Mesothelial cell of epicardium (in vitro differentiated cells): ENCODE measurements at places on chromosomes 16 and 17.

DNA sequence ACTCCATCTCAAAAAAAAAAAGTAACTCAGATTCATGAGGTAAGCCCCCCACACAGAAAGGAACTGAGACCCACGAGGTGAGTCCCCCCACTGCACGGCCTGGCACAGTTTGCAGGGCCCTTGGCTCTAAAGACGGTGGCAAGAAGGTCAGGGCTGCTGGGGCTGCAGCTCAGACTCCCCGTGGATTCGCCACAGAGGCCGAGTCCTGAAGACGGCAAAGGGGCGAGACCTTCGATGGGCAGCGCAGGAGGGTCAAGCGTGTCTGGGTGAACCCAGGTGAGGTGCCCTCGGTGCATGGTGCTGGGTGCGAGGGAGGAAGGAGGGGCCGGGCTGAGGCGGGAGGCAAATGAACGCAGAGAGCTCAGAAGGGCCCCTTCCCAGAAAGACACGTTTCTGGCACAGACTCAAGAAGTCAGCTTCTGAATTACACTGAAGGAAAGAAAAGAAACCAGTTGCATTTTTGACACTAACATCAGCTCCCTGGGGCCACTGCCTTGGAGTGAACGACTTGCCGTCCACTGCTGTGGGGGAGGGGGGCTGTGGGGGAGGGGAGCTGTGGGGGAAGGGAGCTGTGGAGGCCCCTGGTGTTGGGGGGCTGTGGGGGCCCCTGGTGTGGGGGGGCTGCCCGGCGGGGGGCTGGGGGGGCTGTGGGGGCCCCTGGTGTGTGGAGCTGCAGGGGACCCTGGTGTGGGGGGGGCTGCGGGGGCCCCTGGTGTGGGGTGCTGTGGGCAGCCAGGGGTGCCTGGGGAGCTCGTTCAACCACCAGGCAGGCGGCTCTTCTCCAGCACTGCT, 69.8 kb upstream of the METRNL start:
- DNase-seq = no peak

GRCh38 chr16:1488619-1489018, at the start of gene PTX4:
Gene PTX4 (minus strand): TSS chr16:1488944. CDS start chr16:1488909, 35 bp downstream.
- DNase-seq = no peak

GRCh38 chr17:10052106-10052813, 146.1 kb downstream of the GAS7 start:
- DNase-seq = no peak

- DNase-seq = no peak
These were observed 8.4 kb upstream of the CLEC18A start for GRCh38 chr16:69942627-69943170.

GRCh38 chr16:56324406-56324805, 100.9 kb downstream of the AMFR start:
- DNase-seq = no peak

DNA sequence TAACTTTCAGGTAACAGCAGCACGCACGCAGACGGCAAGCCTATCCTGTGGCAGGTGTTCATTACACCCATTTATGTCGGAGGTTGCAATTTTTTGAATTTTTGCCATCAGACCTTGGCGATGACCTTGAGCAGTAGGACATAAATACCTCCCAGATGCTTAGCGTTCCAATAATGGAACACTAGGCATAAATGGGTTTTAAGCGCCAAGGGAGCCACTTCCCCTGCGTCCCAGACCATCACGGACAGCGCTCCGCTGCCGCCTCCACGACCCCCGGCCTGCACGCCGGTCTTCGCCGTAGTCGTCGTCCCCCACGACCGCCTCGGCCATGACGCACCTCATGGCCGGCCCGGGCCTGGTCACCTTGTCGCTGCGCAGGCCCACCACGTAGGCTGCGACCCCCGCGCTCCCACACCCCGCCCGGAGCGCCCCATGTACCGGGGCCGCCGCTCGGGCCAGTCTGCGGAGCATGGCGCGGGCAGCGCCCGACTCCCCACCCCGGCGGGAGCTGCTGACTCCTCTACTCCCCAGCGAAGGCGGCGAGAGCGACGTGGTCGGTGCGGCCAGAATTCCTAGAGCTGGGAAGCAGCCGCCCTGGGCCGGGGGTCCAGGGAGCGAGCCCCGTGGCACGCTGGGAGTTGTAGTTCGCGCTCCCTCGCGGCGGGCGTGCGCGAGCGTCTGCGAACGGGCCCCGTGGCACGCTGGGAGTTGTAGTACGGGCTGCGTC, 22.7 kb downstream of the TMEM235 start:
- DNase-seq = peak; percentile 80

- DNase-seq = no peak
These were observed 5.6 kb downstream of the CUEDC1 start for GRCh38 chr17:57949649-57950048.

DNA sequence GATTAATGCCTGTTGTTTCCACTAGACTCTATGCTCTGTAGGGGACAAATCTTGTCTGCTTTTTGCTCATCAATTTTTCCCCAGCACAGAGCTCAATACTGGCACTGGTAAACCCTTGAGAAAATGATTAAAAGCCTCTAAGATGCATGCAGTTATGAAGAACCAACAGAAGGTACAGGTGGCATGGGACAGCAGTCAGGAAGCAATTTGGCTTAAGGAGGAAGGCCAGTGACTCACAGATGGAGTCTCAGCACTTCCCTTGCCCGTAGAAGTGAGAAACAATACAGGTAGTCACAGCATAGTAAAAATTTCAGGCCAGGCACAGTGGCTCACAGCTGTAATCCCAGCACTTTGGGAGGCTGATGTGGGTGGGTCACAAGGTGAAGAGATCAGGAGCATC, 504.7 kb upstream of the RBFOX1 start:
- DNase-seq = no peak

DNA sequence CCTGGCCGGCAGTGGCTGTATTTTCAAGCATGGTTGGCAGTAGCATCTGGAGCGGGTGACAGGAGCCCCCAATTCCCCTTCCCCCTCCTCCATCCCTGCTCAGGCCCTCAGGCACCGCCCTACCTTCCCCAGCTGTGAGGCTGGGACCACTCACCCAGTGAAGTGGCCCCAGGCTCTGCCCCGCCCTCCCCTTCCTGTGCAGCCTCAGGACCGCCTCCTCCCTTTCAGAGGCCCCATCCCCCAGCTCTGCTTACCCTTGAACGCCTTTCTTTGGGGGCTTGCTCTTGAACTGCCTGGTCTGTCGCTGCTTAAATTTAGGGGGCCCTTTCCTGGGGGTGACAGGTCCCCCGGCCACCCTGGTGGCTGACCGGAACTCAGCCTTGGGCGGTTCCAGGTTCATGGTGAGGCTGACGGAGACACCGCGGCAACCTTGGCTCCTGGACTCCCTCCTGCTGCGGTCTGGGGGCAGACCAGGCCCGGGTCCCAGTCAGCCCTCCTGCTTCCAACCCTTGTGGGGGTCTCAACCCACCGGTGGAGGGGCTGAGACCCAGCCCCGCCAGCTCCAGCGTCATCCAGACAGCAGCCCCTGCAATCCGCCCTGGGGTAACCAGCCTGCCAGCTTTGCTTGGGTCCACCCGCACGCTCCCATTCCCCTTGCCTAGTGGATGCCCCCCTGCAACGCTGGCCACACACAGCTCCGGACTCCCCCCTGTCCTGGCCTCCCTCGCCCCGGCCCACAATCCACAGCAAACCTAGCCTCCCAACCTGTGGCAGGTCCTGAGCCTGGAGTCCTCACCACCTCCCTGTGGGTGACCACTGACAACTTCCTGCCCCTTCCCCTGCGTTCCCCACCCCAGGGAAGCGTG, 3.2 kb downstream of the PDE6G start:
- DNase-seq = no peak

DNA sequence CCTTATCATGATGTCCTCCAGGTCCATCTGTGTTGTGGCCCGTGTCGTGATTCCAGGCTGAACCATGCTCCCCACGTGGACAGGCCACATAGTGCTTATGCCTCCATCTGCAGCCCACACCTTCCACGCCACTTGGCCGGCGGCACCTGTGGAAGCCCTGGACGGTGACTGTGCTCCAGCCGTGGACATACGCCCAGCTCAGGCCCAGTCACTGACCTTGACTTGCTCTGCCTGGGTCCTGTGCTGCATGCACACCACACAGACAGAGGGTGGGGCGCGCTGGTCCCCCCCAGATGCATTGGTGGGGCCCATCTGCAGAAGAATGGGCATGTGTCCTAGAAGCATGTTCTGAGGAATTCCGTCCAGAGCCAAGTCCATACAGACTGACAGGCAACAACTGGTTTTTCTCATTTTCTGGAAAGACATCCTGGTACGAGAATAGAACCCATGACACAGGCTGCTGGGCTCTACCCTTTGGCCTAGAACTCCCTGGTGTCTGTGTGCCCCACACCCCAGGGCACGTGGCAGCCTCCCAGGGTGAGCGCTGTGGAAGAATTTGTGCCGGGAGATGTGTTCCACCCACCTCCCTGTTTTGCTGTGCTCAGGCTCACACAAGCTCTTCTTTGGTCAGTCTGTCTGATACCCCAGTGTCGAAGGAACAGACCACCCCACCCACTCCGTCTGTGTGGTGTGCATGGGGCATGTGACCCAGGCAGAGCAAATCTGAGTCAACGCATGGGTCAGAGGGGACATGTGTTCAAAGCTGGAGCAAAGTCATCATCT, 39.5 kb downstream of the GPT2 start:
- no peak for DNase-seq
